Cortex of kidney (tissue), 1 donor: ENCODE measurements at places on chromosomes 16 and 17.

- DNase-seq: no peak
Measured at GRCh38 chr16:19513377-19514053, 8.4 kb downstream of the GDE1 start.

DNA sequence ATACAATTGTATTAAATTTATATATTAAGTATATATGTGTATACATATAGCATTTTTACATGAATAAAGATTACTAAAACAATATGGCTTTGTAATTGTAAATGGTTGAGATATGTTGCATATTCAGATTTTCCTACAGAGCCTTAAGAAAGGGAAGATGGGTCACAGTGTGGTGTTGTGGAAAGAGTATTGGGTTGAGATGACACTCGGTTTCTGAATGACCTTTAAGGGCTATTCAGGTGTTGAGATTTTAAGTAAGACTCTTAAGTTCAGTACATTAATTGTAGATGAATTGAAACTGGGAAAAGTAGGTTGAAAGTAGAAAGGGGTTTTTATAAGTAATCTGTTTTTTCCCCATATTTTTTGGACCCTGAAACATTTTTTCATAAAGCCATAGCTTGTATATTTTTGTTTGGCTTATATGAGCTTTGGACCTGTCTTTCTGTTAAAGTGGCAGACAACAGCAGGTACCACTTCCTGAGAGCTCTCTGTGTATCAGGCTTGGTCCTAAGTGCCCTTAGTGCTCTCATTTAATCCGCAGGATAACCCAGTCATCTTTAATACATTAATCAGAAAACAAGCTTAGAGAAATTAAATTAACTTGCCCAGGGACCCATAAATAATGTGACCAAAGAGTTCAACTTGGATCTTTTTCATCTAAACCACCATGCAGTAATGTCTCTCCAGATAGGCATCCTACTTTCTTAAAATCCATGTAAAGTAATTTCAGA lies 48.5 kb upstream of the MRC2 start:
- no peak for DNase-seq

- DNase-seq: no peak
Measured at GRCh38 chr17:31645351-31645750, 213.7 kb downstream of the COPRS start.

DNA sequence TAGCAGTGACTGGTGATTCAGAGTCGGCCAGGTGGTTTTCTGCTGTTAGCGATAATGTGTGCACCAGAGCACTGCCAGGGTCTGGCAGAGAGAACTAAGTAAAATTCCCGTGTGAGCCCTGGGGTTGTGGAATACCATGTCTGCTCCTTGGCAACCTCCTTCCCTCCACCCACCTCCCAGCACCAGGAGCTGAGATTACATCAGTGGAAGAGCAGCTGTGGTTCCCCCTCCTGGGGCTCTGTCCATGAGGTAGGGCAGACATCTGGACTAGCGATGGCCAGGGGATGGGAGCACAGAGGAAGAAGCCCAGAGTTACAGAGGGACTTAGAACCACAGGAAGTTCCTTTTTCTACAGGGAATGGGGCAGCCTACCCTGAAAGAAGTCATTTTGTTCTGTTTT lies 15.8 kb downstream of the CLEC10A start:
- DNase-seq: no peak
